ENCODE measurements at places on chromosomes 2 and 18.
A peak's percentile ranks its signal among the peaks of the same experiment; 100 is the strongest.

GRCh38 chr2:113158884-113159553 is 14.8 kb upstream of the PSD4 start:
- DNase-seq: no peak

DNA sequence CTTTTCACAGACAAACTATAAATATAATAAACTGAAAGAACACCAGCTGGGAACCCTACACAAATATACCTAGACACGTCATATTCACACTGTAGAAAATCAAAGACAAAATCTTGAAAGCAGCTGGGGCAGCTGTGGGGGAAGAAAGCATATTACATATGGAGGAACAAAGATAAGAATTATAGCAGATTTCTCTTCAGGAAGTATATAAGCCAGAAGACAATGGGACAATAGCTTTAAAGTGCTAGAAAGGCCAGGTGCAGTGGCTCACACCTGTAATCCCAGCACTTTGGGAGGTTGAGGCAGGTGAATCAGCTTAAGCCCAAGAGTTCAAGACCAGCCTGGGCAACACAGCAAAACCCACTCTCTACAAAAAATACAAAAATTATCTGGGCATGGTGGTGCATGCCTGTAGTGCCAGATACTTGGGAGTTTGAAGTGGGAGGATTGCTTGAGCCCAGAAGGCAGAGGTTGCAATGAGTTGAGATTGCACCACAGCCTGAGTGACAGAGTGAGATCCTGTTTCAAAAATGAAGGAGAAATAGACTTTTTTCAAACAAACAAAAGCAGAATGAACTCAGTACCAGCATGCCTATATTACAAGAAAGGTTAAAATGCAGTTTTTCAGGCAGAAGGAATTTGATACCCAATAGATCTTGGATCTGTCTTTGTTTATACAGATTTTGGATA is 26.8 kb upstream of the ERCC3 start:
- DNase-seq: no peak

- no peak for DNase-seq
Observed at GRCh38 chr2:223944166-223944702, 901 bp downstream of the WDFY1 start.

GRCh38 chr2:217954051-217954450 is 48.7 kb downstream of the TNS1 start:
- DNase-seq: no peak

GRCh38 chr2:170814533-170815230 is 2.0 kb upstream of the GAD1 start:
- DNase-seq: no peak

- DNase-seq: peak; percentile 30
Observed at GRCh38 chr2:216989340-216990129, 129.7 kb upstream of the TNP1 start.

- DNase-seq: no peak
Observed at GRCh38 chr18:63859781-63860475, 27.6 kb upstream of the SERPINB2 start.

DNA sequence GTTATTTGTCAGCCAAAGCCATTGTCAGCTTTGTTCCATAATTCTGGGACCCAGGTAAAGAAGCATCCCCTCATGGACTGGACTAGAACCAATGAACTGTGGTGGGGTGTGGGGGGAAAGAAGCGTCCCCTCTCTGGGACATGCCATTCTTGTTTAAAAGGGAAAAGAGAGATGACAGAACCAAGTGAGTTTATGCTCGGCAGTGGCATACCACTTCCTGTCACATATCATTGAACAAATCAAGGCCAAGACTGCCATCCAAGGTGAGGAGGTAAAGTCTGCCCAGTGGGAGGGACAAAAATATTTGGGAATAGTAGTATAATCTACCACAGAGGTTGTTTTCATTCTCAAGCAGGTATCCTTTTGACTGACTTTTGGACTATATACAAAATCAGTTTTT is 4.7 kb upstream of the GLS start:
- DNase-seq: no peak

DNA sequence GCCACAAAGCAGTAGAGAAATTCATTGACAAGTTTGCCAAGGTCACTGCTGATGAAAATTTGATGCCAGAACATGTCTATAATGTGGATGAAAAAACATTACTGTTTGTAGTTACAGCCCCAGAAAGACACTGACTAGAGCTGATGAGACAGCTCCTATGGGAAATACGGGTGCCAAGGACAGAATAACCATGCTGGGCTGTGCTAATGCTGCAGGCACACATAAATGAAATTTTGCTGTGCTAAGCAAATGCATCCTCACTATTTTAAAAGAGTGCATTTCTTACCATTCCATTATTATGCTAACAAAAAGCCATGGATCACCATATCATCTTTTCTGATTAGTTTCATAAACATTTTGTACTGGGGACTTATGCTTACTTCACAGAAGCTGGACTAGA is 208.2 kb downstream of the FHOD3 start:
- DNase-seq: no peak

DNA sequence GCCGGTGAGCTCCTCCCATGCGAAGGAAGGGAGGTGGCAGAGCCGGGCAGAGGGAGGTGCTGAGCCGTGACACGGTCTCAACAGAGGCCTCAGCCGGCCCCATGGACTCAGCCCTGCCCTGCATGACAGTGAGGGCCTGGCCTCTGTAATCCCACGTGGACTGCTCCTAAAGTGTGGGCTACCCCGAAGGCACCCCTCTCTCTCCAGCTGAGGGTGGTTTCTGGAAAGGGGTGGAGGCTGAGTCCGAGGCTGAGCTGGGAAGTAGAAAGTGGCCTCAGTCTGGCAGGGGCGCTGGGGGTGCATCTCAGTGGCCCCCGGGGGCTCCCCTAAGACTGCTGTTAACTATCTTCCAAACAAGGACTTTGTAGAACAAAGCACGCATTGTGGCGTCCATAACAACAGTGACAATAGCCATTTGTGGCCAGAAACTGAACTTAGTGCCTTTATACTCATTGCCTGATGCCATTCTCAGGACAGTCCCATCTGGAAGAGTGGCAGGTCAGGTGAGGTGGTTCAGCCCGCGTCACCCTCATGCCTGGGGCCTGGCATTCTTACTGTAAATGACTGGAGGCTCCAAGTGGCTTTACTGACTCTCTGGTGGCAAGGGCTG is 192.4 kb downstream of the TWIST2 start:
- no peak for DNase-seq

DNA sequence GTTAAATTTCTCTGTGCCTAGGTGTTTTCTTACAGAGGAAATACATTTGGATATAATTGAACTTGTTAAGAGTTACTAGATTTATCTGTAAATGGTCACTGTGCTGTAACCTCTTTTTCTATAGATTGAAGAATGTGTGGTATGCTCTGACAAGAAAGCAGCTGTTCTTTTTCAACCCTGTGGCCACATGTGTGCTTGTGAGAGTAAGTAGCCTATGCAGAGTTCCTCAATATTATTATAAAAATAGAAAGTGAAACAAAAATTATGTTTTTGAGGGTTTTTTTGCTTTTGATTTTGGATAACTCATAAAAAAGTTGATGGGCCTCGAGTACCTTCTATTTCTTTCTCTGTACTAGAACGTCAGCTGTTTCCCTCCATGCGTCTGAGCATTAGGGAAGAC is 112.4 kb downstream of the MIB1 start:
- DNase-seq: peak; percentile 13

DNA sequence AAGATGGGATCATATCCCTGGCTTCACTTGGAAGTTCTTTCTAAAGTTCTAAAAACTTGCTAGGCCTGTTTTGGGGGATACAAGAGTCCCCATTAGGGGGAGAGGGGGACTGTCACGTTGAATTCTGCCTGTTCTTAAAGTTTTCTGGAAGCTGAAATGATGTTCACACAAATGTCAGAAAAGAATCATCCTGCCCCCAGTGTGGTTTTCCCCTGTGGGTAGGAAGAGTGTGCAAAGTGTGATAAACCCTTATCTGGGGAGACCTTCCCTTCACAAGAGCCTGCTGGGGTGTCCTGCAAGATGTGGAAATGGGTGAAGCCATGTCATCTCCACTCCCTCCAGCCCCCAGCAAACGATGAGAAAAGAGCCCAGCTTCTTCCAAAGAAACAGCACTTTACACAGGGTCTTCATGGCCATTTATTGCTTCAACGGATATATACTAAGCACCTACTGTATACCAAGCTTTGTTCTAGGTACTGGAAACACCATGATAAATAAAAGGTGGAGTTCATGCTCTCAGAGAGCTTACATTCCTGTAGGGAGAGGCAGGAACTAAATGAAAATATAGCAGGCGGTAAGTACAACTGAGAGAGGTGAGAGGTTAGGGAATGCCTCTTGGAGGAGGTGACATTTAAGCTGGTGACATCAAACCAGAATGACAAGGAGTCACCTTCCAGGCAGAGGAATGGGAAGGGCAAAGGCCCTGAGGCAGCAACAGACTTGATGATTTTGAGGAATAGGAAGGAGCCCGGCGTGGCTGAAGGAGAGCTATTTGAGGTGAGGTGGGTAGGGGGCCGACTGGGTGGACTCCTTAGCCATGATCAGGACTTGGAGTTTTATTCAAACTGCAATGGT is 1.6 kb downstream of the MFSD2B start:
- DNase-seq: no peak

DNA sequence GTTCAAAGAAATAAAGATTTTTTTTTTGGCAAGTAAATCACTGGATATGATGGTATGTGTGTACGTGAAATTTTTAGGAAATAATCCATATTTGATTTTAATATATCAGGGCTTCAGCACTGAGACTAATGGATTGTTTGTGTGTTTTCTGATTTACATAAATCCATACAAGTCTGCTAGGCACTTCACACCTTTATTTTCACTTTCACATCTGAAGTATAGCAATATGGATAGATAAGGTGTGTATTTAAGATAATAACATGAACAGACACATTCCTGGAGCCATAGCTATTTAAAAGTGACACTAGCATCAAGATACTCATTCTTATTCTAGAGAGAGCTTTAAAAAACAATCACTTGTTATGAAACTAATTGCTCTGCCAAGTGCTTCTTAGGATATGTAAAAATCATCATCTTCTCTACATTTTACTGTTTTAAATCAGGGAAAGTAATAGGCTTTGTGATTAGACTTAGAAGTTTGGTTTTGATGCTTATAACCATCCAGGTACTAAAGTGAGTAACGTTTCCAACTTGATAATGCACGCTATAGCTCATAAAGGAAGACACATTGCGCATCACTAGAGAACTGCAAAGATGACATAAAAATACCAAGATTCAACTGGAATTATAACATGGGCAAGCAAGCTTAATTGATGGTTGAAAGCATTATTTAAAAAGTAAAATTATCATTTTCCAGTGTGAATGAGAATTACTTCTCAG is 208.9 kb downstream of the ZEB2 start:
- no peak for DNase-seq

DNA sequence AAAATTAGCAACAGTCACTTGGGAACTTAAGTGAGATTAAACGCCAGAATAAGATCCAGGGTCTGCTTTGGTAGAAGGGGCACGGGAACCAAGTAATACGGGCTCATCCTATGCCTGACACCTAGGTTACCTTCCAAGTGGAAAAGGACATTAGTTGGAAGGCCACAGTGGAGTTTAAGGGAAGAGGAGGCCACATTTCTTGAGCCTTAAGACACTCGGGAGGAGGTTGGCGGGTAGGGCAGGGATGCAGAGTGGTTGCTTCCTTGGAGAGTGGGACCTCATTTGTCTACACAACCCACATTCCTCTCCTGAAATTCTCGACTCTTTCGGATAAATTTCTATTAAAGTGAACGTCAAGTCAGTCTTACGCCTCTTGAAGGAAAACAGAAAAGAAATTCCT is 510 bp upstream of the DNAH6 start:
- DNase-seq: no peak

DNA sequence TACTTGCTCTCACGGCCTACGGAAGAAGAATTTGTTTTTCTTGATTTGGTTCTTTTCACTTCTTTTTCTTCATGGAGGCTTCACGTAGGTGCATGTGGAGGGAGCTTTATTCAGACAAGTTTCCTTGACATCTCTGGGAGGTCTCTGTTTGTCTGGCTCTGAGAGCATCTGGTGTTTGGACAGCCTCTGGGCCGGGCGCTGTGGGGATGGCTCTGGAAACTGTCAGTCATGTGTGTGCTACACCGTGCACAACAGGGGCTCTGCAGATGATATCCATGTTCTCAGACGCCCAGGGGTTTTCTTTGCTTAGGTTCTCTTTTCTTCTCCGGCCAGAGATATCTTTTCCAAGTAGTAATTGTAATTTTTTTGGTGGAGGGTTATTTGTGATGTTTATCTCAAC is 130.7 kb downstream of the SH3RF3 start:
- DNase-seq: no peak

GRCh38 chr2:204982303-204982702 is 437.0 kb downstream of the PARD3B start:
- no peak for DNase-seq

DNA sequence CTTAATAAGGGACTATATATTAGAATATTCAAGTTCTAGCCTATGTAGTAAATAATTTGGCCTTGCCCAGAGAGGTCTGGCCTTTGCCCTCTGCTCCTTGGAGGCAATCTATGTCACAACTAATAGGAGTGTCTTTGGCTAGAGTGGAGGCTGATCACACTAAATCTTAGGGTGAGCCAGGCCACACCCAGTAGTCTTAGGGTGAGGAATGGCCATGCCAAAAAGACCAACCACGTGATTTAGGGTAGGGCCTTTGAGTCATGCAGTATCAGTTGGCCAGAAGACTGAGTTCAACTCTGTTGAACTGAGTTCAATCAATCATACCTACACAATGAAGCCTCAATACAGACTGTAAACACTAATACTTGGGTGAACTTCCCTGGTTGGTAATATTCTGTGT is 26.0 kb upstream of the FLACC1 start:
- DNase-seq: no peak

DNA sequence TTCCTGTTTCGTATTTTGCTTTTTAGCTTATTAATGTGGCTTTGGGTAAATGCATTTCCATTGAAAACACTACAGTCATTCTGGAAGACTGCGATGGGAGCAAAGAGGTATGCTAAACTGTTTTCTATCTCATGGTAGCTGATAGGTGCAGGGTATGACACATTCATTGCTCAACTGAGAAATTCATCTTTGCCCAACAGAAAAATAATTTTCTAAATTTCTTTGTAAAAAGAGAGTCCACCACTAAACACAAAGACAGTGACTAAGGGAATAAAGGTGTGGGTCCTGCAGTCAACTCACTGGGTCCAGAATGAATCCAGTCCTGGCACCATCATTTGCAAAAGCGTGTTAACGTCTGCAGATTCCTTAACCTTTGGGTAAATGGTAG is 19.9 kb downstream of the ERMN start:
- DNase-seq: no peak

DNA sequence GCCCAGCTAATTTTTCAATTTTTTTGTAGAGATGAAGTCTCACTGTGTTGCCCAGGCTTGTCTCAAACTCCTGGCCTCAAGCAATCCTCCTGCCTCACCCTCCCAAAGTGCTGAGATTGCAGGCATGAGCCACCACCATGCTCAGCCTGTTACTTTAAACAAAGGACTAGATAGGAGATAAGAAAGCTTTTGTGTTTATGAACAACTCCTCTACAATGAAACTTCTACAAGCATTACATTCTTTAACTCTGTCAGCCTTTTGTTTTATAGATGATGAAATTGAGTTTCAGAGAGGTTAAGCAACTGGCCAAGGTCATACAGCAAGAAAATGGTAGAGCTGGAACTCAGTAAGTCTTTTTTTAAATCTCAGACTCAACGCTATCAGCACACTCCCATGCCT is 22.7 kb downstream of the ALPK2 start:
- no peak for DNase-seq

- DNase-seq: no peak
Observed at GRCh38 chr18:52850031-52850560, 510.1 kb downstream of the DCC start.

All from astrocyte (in vitro differentiated cells and primary cell).